Inflammatory macrophage treated with lipopolysaccharide for 4 hours (primary cell): ENCODE measurements at places on chromosomes 12 and 14.

GRCh38 chr14:37585101-37585511 lies 9.9 kb downstream of the FOXA1 start:
- DNase-seq = no peak

GRCh38 chr14:91202234-91202974 lies 42.1 kb downstream of the GPR68 start:
- DNase-seq = peak; percentile 56

DNA sequence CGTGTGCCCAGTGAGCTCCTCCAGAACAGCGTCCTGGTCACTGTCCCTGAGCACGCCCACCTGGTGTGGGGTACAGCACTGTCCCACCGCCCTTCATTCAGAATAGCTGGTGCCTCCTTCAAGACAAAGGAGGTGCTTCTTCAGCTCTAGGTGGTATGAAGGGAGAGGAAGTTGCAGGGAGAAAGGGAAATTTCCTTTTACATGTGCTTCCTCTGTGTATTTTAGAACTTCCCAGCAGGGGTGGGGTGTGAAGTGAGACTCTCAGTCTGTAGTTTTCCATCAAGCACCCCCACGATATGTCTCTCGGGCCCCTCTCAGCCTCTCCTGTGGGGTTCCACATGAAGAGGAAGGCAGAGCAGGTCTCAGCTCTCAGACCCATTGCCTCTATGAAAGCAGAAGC lies 1.2 kb upstream of the SLC6A12 start:
- DNase-seq = no peak

DNA sequence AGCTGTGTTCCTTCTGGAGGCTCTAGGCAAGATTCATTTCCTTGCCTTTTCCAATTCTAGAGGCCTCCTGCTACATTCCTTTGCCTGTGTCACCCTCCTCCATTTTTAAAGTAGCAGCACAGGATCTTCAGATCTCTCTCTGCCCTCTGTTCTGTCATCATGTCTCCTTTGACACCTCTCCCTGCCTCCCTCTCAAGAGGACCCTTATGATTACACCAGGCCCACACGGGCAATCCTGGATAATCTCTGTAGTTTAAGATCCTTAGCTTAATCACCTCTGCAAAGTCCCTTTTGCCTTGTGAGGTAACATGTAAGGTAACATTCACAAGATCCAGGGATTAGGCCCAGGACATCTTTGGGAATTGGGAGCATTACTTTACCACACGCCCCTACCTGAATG lies 155.2 kb downstream of the SYNE2 start:
- no peak for DNase-seq

DNA sequence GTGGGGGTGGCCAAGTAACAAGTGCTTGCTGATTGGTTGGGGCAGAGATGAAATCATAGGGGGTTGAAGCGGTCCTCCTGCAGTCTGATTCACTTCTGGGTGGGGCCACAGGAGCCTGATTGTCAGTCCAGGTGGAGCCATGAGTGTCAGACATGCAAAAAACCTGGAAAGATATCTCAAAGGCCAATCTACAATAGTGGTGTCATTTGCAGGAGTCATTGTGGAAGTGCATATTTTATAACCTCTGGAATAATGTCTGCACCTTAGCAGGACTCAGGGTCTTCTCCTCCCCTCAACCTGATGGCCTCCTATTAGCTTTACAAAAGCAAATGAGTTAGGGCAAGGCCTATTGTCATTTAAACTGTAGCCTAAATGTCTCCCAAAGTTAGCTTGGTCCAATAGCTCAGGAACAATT lies 241.4 kb downstream of the NUAK1 start:
- no peak for DNase-seq
